ENCODE measurements at places on chromosomes 2 and 18.
A peak's percentile ranks its signal among the peaks of the same experiment; 100 is the strongest.

- no peak for DNase-seq
Measured at GRCh38 chr2:160615706-160616105, 122.1 kb upstream of the RBMS1 start.

DNA sequence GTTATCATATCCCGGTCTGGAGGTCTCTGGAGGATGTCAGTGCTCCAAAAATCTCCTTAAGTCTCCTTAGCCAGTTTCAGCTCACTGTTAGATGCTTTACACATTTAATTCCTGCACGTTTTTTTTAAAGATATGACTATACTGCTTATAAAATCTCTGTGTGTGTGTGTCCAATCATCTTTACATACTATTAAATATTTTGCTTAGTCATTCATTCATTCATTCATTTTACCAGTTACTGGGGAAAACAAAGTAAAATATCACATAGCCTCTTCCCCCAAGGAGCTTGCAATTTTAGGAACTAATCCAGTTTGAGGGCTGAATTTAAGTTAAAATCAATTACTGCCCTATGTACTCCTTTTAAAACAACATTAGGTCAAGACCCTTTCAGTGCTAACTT, 293.2 kb upstream of the LYPD1 start:
- DNase-seq = no peak

DNA sequence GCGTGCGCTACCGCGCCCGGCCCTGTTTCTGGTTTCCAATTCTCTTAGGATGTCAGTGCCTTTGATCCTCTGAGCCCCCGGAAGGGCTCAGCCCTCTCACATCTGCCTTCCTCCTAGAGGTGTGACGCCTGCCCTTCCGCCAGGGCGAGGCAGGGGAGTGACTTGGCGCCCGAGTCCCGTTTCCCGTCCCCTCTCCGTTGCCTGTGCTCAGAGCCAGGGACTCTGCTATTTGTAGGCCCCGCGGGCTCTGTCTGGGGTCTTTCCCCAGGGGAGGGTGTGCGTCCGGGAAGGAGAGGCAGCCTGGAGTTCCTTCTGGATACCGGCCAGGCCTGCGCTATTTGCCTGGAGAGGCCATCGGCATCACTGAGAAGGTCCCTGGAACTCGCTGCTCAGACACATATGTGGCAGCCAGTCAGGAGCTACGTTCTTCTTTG, 103.7 kb upstream of the TAF1B start:
- peak; percentile 52 for DNase-seq

- DNase-seq = no peak
Measured at GRCh38 chr2:191122638-191123294, 28.0 kb downstream of the STAT4 start.

DNA sequence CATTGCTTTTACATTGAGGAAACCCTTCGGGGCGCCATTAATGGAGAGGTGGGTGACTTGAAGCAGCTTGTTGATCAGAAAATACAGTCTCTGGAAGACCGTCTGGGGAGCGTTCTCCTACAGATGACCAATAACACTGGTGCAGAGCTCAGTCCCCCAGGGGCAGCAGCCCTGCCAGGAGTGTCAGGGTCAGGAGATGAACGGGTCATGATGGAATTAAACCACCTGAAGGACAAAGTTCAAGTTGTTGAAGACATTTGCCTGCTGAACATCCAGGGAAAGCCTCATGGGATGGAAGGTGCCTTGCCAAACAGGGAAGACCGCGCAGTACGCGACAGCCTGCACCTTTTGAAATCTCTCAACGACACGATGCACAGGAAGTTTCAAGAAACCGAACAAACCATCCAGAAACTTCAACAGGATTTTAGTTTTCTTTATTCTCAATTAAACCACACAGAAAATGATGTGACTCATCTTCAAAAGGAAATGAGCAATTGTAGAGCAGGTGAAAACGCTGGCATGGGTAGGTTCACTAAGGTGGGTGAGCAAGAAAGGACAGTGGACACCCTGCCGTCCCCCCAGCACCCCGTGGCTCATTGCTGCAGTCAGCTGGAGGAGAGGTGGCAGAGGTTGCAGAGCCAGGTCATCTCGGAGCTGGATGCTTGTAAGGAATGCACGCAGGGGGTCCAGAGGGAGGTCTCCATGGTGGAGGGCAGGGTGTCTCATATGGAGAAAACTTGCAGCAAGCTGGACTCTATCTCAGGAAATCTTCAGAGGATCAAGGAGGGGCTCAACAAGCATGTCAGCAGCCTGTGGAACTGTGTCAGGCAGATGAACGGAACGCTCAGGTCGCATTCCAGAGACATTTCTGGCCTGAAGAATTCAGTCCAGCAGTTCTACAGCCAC, 45.0 kb downstream of the EMILIN2 start:
- no peak for DNase-seq

- peak; percentile 12 for DNase-seq
Measured at GRCh38 chr2:84969511-84970209, 1.3 kb upstream of the KCMF1 start.

DNA sequence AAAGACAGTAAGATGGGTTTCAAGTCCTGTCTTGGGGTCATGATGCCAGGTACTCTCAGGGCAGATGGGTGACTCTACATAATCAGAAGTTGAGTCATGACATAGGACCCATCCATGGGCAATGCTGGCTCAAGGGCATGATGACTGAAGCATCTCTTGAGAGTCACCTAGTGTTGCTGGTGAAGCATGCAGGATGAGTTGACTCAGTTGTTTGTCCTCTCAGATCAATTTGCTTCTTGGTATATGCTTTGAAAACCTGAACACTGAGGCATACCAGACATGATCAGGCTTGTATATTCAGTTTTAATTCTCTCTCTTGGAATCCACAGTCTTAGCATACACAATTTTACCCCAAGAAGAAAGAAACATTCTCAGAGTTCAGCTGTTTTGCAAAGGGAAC, 658.9 kb upstream of the NXPH2 start:
- DNase-seq = no peak

DNA sequence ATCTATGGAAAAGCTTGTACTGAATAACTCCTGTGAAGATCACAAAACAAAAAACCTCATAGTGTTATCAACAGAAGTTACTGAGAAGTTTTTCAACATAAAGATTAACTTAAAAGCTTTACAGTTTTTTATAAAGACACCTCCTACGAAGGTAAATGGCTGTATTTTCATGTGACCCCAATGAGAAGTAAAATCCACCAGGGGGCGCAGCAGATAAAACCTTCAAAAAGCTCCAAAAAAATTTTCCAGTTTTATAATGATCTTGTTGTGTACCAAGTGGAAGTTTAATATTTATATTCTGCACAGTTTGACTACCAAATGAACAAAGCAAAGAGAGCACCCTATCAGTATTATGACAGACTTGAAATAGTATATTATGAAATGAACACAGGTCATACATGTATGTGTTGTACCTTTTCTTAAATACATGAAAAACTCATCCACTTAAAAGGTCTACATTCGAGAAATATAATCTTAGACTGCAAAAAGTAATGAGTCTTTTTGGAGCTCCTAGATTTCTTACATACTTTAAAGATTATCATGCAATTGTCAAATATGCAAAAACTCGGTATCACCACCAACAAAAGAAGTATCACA, 38.5 kb downstream of the PNO1 start:
- peak; percentile 57 for DNase-seq

DNA sequence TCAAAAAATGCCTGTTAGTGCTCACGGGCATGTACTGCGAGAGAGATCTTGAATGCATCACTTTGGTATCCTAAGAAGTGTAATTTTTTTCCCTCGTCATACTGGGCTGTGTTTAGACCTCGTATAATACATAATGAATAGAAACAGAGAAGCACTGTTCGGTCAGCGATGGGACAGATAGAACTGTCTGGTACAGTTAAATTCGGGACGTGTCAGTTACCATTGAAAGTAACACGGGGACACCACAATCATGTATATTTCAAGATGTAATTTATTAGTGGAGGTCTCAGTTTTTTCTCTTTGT, 1.8 kb downstream of the PKP4 start:
- peak; percentile 2 for DNase-seq

DNA sequence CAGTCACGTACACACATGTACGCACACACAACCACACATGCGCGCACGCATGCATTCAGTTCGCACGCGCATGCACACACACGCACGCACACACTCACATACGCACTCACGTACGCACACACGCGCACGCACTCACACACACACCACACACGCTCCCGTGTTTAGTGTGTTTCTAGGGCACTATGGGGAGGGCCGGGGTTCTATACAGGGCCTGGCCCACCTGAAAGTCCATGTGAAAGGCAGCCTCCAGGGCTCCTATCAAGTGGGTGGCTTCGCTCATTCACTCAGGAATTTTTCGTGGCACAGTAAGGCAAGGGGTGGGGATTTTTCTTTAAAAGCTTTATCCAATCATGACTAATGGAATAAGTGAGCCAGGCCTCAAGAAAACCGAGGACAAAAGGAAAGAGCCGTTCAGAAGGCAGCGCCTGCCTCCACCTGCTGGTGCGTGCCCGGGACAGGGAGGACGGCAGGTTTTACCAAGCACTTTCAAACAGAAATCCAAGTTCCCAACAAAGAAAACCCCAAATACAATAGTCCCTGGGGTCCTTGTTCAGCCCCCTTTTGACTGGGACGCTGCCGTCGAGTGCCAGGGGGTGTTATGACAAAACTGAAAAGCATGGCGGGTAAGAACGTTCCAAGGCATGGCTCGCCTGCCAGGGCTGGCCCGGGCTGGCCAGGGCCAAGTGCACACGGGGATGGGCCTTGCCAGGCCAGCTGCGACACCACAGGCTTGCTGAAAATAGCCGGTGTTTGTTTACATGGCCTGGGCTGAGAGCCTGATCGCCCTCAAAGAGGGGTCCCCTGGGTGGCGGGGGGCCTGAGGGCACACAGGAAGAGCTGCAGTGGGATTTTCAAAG, 110.0 kb downstream of the HDAC4 start:
- no peak for DNase-seq

DNA sequence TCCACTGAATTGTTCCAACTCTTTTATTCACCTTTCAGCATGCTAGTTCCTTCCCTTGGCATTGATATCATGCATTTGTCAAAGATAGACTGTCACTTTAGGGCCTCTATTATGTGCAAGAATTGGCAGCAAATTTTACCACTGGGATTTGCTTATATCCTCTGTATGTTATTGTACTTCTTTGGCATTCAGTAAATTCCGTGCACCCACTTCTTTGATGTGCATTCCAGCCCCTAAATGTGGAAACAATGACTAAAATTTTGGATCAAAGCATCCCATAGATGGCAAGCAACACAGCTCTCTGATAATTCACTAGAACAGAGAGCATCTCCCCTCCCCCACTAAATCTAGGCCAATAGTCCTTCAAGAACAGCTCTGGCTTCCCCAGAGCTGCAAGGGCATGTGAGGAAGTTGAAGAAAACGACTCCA, 399.0 kb upstream of the HNRNPA3 start:
- no peak for DNase-seq

GRCh38 chr18:66271962-66272361, 331.9 kb downstream of the CDH19 start:
- no peak for DNase-seq

GRCh38 chr2:74375838-74376237, 4.3 kb downstream of the DCTN1 start:
- DNase-seq = no peak

GRCh38 chr2:240913810-240914644, 7.9 kb downstream of the CROCC2 start:
- peak; percentile 42 for DNase-seq

GRCh38 chr2:73072416-73072815, 904 bp upstream of the SFXN5 start:
- DNase-seq = no peak
